SHP77 (cell line): ENCODE measurements at places on chromosomes 1 and 21.

GRCh38 chr1:182066934-182067333 lies 5.4 kb upstream of the ZNF648 start:
- DNase-seq = no peak

- no peak for DNase-seq
Observed at GRCh38 chr1:19453741-19454201, 31.6 kb downstream of the CAPZB start.

GRCh38 chr1:244968881-244969280 lies 104.5 kb upstream of the HNRNPU start:
- no peak for DNase-seq

DNA sequence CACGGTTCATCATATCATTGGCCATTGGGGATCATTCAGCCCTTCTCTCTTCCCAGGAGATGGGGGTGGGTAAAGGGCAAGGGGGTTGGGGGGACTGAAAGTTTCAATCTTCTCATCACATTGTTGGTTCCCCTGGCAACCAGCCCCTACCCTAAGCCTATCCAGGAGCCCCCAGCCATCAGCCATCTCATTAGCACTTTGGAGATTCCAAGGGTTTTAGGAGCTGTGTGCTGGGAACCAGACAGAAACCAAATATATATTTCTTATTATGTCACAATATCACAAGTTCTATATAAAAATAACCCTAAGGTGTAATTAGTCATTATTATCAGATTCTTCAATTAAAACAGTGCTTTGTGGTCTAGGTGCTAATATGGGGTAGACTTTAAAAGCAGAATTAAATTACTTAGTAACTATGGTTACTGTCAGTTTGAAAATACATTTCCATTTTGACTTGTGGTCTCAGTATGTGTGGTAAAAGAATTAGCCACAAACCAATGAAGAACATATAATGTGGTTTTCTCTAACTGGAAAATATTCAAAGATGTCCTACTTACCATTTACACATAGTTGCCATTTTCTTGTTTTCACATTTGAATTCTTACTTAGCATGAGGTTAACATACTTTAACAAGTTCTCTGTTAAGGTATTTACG lies 28.1 kb downstream of the IL23R start:
- no peak for DNase-seq

- no peak for DNase-seq
Observed at GRCh38 chr1:174535207-174535606, 87.4 kb downstream of the GPR52 start.

- no peak for DNase-seq
Observed at GRCh38 chr1:18020021-18020817, 87.4 kb upstream of the IGSF21 start.

- DNase-seq = no peak
Observed at GRCh38 chr1:25750923-25751605, 48.9 kb upstream of the SELENON start.

DNA sequence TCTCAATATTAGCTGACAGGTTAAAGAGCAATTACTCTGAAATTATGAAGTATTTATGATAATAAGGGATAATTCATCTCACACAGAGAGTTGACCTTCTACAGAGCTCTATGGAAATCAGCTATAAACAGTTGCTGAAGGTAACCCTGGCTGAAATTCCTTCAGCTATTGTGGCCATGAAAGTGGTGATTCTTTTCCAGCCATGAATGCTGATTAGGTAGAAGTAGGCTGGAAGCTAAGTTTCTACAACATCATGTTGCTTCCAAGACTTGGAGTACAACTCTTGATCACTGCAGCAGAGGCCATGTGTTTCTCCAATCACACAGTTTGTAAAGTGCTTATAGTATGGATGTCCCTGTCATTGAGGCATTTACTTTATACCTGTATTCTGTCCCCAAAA lies 2128.9 kb downstream of the MRPL39 start:
- DNase-seq = no peak

- DNase-seq = no peak
Observed at GRCh38 chr1:166139735-166140134, 27.1 kb downstream of the FAM78B start.

GRCh38 chr1:217813031-217813430 lies 181.9 kb downstream of the SPATA17 start:
- no peak for DNase-seq

DNA sequence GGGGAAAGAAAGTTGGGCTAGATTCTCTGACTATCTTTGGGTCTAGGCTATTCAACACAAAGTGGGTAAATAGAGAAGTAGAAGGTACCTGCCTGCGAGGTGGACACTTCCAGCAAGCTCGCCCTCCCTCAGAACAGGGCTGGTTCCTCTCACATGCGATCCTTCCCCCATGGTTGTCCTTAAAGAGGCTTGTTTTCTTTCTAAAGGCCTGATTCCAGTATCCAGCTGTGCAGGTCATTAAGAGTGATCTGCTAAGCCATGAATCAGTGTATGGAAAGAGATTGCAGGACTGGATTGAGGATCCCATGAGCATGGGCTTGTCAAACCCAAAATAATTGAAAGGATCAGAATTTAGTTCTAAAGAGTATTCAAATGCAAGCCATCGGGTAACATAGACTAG lies 189.0 kb downstream of the URB2 start:
- no peak for DNase-seq

GRCh38 chr1:25128121-25128621 lies 104.1 kb downstream of the SYF2 start:
- no peak for DNase-seq

- no peak for DNase-seq
Observed at GRCh38 chr1:205927247-205927646, 16.0 kb downstream of the SLC26A9 start.
